GM23338 (cell line): ENCODE measurements at places on chromosomes 12 and 14.

- DNase-seq, result peak; percentile 60
Measured at GRCh38 chr12:52181746-52182145, 10.1 kb downstream of the KRT80 start.

- DNase-seq, result no peak
Measured at GRCh38 chr12:111320258-111321050, 48.4 kb downstream of the PHETA1 start.

DNA sequence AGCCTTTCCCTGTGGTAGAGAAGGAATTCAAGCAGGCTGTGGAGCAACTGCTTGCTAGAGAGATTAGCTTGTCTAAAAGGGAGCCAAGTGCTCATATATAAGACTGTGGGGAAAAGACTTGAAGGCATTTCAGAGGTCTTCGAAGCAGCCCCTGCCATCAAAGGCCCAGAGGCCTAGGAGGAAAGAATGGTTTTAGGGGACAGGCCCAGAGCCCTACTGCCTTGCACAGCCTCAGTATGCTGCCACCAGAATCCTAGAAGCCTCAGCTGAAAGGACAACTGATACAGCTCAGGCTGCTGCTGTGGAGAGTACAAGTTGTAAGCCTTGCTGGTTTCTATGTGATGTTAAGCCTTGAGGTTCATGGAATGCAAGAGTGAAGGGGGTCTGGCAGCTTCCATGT lies 109.9 kb downstream of the DERA start:
- no peak for DNase-seq

DNA sequence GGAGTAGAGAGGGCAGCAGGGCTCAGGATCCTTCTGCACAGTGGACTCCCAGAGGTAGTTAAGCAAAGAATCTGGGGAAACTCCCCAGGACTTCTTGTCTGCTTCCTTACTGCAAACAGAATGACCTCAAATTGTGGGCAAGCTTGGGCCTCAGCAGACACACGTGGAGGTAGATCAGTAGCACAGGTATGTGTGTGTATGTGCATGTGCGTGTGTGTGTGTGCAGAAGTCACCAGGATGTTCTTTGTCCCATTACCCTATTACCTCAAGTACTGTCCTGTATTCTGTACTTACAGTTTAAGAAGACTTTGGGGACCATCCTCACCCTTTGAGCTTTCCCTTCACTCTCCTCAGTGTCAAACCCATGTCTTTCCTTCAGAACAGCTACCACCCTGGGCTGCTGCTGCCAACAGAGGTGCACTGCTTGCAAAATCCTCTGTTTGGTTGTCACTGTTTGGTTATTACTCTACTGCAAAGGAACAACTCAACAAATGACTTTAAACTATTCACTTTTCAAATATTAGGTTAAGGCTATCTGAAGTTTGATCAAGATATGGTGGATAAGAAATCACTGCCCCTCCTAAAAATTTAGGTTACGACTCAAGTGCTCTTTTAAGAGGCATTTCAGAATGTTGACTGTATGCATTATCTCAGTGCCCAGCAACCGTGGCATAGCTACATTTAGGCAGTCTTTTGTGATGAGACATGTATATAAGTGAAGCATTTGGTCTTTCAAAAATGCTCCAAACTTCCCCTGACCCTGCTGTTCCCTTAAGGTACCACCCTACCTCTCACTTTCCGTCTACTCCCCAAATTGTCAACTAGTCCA lies 78.2 kb upstream of the MBIP start:
- DNase-seq, result no peak
